ENCODE measurements at places on chromosomes 5 and 9.

DNA sequence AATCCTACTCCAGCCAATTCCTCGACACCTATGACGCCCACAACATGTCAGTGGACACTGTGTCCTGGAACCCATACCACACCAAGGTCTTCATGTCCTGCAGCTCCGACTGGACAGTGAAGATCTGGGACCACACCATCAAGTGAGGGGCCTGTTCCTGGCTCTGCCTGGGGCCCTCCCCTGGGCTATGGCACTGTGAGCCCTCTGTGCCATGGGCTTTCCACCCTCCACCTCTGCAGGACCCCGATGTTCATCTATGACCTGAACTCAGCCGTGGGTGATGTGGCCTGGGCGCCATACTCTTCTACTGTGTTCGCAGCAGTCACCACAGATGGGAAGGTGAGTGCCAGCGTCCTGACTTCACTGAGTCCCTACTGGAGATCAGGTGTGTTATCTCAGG, 8.4 kb downstream of the ENHO start:
- DNase-seq, result no peak

GRCh38 chr5:122775550-122776542, 966 bp downstream of the SNX2 start:
- DNase-seq, result peak; percentile 14

DNA sequence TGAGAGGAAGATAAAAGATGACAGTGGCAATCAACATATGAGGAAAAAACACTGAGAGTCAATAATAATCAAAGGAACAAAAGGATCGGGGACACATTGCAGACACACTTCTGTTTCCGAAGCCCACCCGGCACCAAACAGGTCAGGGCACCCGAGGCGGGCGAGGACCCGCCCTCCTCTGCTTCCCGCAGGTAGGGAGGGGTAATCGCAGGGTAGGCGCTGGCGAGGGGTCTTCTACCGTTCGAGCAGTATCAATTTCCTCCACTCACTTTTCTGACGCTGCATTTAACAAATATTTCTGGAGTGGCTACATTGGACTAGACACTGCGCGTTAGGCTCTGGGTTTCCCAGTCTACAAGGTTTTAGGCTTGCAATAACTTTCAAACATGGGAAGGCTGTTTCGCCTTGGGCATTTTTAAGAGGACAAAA, 1.3 kb downstream of the TXN start:
- DNase-seq, result no peak

DNA sequence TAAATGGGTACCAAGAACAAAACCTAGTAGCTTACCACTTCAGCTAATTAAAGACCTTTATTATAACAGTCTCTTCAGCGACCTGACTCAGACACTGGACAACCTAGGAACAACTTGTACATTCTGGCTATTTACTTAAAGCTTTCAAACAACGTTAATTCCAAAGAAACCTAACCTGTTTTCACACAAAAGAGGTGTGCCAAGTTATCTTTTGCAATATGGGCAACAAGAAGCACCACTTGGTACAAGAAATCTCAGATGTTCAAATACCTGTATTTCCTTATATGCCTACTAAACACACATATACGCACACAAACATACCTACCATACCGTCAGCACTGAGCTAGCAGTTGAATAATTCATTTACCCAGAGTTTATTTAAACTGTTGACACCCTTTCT, 23.0 kb downstream of the RNF145 start:
- DNase-seq, result no peak

GRCh38 chr9:134995792-134996120, 78.0 kb upstream of the FCN1 start:
- no peak for DNase-seq

- no peak for DNase-seq
Observed at GRCh38 chr5:56839062-56839461, 23.7 kb downstream of the MAP3K1 start.

GRCh38 chr5:35803191-35803651, 53.5 kb upstream of the IL7R start:
- peak; percentile 83 for DNase-seq

DNA sequence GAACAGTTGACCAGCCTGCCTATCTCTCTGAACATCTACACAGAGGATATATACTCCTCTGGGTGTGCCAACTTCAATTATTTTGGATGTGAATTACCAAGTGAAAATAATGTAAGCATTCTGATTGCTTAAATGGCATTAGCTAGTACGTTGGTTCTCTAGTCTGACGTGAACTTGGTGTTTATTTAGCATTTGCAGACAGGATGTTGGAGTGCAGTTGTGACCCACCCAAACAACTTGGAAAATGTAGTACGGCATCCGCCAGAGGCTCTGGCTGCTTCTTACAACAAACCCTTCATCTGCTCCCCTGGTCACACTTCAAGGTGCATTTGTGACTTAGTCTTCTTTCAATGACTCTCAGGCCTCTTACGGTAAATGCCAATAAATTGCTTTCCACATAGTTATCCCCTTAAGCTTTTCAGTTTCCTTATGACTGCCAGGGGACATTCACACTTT, 616.6 kb downstream of the PDE4D start:
- no peak for DNase-seq

- no peak for DNase-seq
Observed at GRCh38 chr9:119322184-119322583, 47.1 kb downstream of the BRINP1 start.

- DNase-seq, result no peak
Observed at GRCh38 chr5:15001517-15001916, 129.9 kb upstream of the ANKH start.

DNA sequence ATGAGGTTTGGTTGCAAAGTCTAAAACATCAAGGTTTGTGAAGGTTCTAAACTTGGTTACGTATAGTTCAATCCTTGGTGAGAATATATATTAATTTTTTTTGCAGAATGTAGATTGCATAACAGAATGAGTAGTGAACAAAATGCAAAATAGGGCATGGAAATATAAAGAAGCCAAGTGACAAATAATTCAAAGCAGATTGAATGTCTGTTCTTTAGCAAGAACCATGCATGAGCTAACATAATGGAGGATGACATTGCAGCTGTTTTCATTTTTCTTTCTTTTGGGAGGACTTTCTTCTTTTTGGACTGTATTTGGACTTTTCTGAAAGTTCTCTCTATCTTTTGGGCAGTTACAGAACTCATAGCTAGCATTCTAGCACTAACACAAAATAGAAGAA, 194.8 kb upstream of the MRPS30 start:
- no peak for DNase-seq

DNA sequence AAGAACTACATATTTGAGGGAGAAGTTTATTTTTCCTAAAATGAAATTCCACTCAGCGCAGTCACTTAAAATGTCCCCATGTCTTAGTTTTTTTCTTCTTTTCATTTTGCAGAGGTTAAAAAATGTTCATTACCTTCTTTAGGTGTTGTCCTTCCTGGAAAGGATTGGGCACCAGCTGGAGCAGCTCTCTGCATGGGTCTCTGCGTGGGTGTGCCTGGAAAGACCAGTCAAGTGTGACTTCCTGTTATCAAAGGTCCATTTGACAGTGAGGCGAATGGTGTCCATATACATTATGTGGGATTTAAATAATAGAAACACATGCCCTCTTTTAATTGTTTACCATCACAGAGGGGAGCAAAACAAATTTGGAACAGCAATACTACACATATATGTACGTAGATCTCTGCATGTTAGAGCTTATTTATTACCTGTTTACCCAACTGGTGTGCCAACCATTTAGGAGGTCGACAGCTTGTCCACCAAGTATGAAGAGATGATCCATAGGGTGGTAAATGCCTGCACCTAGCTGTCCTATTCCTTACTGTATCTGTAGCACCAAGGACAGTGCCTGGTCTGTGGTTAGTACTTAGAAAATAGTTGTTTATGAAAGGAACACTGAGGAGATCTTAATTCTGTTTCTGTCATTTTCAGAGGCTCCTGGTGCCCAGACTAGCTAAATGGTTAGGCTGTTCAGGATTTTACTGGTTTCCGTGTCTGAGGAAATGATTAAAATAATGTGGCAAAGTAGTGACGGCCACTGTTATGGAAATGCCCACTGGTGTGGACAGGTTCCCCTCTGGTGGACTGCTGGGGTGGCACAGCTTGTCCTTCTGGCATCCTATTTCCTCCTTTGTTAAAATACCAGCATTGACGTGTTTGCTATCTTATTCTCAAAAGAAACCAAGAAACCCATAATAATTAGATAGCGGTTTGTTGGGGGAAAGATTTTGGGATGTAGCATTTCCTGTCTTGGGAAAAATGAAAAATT, 200.4 kb downstream of the MAST4 start:
- peak; percentile 3 for DNase-seq

GRCh38 chr5:23402585-23402984, 104.8 kb upstream of the PRDM9 start:
- no peak for DNase-seq

GRCh38 chr5:163408311-163408923, 29.0 kb upstream of the CCNG1 start:
- peak; percentile 67 for DNase-seq

DNA sequence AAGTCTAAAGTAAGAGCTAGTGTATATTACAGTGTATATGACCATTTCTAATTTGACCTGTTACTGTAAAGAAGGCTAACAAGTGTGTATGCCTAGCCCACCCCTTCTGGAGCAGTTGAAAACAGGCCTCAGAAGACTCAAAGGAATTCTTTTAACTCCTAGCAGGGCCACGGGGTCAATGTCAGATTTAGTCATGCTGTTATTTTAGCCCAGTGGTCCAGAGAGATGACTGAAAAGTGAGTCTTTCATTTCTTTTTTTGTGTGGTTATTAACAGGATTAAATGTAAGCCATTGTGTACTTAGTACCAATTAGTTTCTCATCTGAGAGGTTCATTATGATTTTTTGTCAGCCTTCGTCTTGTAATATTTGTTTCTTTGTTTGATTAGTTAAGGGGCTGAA, 24.4 kb downstream of the ZCCHC7 start:
- DNase-seq, result no peak

GRCh38 chr5:139146809-139147482, 51.2 kb downstream of the SIL1 start:
- no peak for DNase-seq

DNA sequence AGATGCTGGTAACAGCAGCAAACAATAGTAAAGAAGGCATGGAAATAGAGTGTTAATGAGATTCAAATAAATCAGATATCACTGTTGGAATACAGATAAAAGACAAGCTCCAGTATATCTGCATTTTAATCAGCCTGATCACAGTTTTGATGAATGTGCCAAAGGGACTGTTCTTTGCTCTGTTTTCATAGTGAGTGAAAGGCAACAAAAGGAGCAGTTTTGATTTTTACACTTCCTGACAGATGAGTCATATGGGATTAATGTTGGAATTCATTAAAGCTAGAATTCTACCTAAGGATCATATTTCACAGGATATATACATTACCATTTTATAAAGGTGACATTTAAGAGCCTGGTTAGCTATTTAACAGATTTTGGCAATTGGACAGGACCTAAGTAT, 743.3 kb upstream of the PTPRD start:
- no peak for DNase-seq

DNA sequence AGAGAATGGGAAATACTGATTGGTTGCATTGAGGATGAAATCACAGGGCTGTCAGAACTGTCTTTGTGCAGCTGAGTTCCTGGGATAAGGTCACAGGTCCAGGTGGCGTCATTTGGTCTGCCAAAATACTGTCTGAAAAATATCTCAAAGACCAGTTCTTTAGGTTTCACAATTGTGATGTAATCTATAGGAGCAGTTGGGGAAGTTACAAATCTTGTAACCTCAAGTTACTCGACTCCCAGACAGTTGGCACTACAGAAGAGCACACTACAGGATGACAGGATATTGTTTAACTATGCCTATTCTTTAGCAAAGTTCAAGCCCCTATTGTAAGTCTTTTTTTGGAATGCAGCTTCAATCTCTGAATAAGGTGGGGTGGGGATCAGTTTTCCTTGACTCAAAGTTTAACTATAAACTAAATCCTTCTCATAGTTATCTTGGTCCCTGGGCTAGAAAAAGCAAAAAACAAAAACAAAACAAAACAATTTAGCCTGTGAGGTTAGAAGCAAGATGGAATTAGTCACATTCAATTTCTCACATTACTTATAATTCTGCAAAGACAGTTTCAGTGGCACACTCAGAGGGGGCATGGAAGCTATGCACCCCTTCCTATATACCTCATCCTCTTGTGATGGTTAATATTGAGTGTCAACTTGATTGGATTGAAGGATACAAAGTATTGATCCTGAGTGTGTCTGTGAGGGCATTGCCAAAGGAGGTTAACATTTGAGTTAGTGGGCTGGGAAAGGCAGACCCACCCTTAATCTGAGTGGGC, 276.0 kb downstream of the AUH start:
- DNase-seq, result no peak

DNA sequence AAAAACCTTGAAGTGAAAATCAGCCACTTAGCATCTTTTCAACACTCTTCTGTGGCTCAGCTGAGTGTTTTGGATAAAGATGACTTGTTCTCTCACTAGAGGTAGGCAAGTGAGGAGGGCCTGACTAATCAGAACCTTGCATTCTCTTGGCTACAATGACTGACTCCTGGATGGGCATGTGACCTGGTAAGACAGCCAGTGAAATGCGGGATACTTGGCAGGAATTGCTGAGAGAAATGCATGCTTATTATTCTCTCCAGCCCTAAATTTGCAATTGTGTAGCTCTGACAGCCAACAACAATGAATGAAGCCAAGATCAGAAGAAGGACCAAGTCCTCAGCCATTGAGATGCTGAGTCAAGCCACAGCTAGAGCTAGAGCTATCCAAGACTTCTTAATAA, 490.5 kb upstream of the ZNF608 start:
- DNase-seq, result no peak

GRCh38 chr9:105828596-105829213, 134.4 kb downstream of the TMEM38B start:
- no peak for DNase-seq

GRCh38 chr9:89812556-89813181, 207.9 kb downstream of the GADD45G start:
- DNase-seq, result no peak

DNA sequence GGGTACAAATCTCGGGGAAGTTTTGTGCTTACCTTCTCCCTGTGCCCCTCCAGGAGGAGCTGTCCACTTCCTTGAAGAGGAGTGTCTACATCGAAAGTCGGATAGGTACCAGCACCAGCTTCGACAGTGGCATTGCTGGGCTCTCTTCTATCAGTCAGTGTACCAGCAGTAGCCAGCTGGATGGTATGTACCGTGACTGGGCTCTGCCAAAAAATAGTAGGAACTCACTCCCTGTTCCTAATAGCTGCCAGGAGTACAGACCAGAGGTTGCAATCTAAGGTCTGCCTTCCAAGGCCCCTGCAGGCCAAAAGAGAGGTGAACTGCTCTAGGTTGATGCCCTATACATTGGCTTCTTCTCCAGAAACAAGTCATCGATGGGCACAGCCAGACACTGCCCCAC, 3.9 kb downstream of the KIF20A start:
- DNase-seq, result no peak

- no peak for DNase-seq
Observed at GRCh38 chr5:76427206-76428140, 24.4 kb downstream of the IQGAP2 start.

DNA sequence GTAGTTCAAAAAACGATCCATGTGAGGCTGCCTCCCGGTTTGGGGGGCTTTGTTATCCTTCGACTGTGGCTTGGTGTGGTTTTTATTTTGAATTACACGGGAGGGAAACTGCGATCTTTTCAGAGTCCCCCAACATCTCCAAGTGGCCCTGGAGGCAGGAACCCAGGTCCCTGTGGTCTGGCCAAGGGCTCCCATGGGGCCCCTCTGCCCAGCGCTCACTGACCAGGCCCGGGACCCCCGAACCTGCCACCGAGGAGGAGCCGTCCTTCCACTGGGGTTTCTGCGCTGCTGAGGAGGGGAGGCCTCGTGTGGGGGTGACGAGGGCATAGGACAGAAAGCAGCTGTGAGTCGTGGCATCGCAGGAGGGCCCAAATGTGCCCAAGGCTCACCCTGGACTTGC, 18.1 kb upstream of the SCGB3A1 start:
- DNase-seq, result no peak
